Choroid plexus epithelial cell (primary cell): ENCODE measurements at places on chromosomes 13 and 19.

DNA sequence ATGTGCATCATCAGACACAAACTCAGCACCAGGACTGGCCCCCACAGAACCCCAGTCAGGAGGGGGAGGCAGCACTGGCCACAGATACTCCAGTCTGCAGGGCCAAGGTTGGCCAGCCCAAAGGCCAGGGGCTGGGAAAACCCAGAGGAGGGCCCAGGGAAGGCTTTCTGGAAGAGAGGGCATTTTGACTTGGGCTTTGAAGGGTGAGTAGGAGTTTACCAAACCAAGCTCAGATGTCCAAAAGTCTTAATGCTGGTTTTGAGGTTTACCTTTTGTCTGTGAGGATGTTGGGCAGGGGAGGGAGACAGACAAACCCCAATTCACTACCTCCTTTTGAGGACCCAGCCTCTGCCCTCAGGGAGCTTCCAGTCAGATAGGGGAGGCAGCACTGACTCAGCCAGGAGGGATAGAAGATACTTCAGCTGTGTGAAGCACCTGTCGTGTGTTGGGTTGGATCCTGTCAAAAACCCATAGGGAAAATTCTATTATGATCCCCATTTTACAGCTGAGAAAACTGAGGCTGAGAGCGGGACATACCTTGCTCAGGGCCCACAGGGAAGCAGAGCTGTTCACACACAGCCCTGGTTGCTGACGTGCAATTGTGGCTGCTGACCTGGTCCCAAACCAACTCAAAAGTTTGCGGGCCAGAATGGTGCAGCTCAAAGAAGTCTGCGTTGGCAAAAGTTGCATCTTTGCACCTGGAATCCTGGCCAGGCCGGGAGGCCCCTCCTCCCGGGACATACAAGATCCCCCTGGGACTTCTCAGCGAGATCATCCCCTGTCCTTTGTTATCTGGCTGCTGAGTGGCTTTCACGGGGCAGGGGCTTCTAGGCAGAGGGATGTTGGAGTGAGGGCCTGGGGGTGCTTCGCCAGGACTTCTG, 13.1 kb downstream of the CILP2 start:
- DNase-seq: no peak

DNA sequence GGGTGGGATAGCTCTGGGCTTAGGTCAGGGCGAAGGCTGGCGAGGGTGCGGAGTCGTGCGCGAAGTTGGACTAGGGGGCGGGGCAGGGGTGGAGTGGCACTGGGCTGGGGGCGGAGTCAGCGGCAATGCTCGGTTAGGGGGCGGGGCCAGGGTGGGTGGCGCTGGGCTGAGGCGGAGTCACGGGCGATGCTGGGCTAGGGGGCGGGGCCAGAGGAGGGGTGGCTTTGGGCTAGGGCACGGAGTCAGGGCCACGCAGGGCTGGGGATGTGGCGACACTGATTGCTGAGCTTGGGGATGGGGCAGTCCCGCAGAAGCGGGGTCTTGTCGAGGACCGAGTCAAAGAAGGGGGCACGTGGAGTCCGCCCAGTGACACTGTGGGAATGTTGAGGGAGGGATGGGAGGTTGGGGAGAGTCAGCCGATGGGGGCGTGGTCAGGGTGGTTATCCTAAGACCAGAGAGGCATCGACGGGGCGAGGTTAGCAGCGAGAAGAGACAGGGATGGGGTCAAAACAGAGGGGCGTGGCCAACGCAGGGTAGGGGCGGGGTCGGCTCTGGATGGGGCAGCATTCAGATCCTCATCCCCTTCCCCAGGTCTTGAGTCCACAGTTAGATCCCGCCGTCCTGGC, 8.7 kb downstream of the HOMER3 start:
- peak; percentile 64 for DNase-seq

GRCh38 chr13:100330662-100331061, 241.8 kb downstream of the PCCA start:
- DNase-seq: peak; percentile 64

DNA sequence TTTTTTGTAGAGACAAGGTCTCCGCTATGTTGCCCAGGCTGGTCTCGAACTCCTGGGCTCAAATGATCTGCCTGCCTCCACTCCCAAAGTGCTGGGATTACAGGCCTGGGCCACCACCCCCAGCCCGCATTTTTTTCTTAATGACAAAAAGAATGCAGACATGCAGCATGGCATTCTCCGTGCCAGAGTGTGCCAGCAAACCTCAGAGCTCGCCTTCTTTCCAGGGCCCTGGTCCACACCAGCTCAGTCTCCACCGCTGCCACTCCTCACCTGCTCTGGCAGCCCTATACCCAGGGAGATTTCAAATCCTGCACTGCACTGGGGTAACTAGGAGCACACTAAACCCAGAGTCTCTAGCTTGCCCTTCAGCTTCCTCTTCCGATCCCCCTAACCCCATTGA, 41.7 kb downstream of the ZIC5 start:
- DNase-seq: no peak

DNA sequence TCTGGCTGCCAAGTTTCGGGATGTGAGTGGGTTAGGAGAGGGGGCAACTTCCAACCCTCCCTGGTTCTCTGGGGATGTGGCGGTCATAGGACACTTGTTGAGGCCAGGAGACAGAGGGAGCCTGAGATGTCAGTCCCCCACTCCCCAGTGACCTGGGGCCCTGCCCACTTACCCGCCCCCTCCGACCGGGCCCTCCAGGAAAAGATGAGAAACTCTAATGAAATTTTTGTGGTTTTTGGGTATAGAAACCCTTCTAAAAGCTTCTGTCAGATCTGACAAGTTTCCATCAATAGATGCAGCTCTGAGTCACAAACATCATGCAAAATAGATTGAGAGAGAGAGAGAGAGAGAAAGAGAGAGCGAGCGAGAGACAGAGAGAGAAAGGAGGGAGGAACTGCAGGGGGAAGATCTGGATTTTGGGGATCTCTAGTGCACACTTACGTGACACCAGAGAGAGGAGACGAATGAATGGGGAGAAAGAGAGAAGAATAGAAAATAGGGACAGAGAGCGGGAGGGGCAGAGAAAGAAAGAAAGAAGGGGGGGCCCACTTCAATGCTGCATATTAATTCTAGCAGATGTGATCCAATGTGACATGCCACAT, 94.0 kb downstream of the PTPRS start:
- DNase-seq: no peak

DNA sequence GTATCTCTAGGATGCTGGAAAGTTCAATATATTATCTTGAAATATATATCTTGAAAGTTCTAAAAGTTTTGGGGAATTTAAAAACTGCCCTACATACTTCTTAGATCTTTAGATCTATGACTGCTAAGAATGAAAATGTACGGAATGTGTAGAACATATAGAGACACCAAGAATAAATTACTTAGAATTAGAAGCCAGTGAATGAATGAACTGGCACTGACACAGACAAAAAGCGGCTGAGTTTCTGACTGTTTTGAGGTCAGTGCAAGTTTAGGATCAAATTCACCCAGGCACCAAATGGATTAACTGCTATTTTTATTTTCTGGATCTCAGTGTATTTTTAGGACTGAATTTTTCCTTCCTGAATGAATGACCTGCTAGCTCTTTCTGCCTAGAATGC, 411.2 kb downstream of the KCTD12 start:
- DNase-seq: no peak

DNA sequence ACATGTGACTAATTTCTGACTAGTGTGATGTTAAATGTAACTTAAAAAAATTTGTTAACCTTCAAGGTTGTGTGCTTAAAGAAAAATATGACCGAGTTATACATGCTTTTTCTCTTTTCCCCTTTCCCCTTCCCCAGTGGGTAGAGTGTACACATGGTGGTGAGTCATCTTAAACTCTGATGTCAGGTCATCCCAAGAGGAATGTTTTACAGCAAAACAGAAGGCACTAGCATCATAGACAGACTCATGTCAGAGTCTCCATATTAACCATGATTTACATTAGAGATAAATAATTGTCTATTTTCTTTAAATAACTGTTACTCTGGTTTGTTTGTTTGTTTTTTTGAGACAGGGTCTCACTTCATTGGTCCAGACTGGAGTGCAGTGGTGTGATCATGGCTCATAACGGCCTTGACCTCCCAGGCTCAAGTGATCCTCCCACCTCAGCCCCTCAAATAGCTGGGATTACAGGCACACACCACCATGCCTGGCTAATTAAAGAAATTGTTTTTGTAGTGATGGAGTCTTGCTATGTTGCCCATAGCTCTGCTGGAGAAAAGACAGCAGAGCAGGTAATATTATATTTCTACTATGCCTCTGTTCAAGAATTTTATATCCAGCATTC, 160.4 kb upstream of the PCDH9 start:
- DNase-seq: peak; percentile 88

GRCh38 chr19:47581605-47582319, 8.8 kb upstream of the ZNF541 start:
- DNase-seq: no peak

GRCh38 chr13:111505175-111505777, 184.8 kb downstream of the TEX29 start:
- no peak for DNase-seq

DNA sequence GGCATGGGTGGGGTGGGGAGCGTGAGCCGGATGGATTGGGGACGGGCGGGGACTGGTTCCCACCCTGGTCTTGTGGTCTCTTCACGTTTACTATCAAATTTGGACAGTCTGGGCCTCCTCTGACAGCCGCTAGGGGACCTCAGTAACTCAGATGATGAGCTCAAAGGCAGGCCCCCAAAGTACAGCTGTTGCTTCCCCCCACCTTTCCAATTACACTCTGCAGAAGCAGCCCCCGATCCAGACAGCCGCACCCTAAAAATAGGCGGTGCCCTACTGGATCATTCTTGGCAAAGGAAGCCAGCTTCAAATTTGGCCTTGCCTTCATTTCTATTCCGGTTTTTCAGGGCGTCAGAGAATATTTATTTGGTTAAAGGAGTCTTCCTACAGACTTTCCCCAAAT, 1.9 kb upstream of the FOXO1 start:
- no peak for DNase-seq

DNA sequence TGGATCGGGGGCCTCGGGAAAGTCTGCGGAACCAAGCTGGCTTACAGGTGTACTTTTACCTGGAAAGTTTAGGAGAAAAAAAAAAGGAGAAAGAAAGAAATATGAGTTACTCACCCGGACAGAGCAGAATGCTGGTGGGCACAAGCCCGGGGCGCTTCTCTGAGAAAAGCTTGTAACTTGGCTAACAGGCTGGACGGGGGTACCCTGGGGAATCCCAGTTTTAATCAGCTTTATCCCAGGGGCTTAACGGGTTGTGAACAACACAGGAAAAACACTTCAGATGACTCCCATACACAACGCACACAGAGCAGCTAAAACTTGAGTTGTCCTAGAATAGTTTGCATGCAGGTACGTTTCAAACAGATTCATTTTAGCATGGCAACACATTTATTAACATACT, 37.3 kb downstream of the KLF2 start:
- DNase-seq: no peak

GRCh38 chr19:4851551-4852290, 15.7 kb downstream of the PLIN3 start:
- peak; percentile 61 for DNase-seq

DNA sequence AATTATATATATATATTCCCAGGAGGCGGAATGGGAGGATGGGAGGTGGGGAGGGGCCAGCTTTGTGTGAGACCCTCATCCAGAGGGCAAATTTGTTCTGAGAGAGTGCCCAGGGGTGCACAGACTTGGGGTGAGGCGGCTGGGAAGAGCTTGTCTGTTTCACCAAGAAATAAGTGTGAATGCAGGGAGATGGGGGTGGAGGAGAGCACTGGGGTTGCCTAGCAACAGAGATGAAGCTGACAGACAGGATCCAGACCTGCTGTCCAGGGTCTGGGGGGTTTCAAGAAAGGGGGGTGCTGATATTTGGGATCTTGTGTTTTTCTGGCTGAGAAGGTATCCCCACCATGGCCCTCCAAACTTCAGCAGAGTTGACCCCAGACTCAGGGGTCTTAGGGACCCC, 18.6 kb upstream of the TNFAIP8L1 start:
- no peak for DNase-seq

- DNase-seq: no peak
Observed at GRCh38 chr19:8697671-8698432, 743 bp downstream of the ACTL9 start.

DNA sequence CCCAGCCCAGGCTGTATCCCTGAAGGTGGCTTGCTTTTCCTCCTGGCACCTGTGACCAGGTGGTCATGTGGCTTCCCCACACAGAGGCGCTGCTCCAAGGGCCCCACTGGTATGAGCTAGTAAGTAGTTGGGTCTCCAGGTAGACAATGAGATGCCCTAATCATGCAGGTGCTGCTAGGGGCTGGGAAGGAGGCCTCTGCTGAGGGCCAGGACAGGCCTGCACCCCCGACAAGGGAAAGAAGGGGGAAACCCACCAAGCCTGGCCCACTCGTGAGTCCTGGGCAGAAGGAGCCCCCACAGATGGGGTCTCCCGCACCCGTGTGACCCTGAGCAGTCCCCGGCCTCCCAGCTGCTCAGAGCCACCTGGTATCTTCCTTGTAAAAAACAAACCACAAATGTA, 13.2 kb downstream of the PEX11G start:
- DNase-seq: no peak

- no peak for DNase-seq
Observed at GRCh38 chr13:113664751-113665596, 2.0 kb upstream of the GRK1 start.

GRCh38 chr13:112893570-112894422, 75.2 kb upstream of the MCF2L start:
- DNase-seq: peak; percentile 27

DNA sequence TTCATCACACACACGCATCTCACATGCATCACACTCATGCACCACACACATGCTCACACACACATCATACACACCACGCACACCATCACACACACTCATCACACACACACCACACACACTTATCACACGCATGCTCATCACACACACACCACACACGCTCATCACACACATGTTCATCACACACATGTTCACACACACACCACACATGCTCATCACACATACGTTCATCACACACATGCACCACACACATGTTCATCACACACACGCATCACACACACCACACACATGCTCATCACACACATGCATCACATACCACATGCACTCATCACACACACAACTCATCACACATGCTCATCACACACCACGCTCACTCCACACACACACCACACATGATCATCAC, 46.9 kb downstream of the C1QTNF9 start:
- no peak for DNase-seq

- peak; percentile 69 for DNase-seq
Observed at GRCh38 chr13:23020246-23020843, 160.4 kb upstream of the SGCG start.

DNA sequence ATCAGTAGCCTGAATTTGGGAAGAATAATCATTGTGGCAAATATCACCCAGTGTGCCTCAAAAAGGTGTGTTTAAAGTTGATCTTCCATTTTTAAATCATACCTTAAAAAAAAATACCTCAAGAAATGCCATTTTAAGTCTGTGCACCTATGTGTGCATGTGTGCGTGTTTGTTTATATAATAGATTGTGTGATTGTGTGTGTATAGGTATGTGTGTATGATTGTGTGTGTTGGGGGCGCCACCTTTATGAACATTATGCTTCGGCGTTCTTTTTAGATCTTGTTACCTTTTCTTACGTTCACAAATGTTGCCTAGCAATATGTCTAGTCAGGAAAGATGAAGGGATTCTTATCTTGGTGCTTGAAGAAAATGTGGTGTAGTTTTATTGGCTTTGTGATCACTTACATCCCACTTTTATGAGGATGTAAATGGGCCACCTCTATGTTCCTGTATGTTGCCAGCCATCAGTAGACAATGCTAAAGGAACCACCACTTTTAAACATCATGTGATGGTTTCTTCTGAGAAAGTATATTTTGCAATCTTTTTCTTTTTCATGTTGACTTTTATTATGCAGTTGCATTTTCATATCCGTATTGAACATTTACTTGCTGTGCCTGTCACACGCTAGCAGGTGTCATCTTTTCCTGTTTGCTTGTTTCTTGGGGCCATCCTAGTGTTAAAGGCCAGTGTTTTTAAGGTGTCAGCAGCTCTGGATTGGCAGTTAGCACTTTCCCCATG, 2.2 kb upstream of the IRS2 start:
- no peak for DNase-seq

GRCh38 chr13:112716841-112717520, 27.1 kb downstream of the ATP11A start:
- no peak for DNase-seq
